HL-60 (cell line): ENCODE measurements at places on chromosomes 4 and X.
A peak's percentile ranks its signal among the peaks of the same experiment; 100 is the strongest.

DNA sequence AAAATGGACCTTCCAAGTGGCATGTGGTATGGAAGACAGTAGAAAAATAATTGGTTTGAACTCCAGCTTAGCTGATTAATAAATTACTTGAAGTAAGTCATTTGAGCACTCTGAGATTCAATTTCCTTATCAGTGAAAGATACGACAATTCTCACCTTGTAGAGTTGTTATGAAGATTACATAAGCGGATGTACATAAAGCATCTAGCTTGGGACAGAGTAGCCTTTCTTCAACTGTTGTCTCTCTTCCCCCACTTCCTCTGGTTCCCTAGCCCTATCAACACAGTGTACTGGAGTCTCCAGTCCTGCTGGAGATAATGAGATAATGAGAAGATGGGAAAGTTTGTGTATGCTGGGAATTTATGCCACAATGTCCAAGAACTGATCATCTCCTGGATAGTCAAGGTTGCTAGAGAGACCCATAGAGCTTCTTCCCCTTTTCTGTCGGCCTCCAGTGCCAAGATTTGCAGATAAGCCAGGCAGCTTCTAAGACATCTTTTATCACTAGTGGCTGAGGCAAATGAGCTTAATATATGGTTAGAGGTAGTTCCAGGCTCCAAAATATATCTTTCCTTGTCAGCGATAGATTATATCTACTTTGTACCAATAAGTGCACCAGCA lies 33.9 kb downstream of the VSIG4 start:
- DNase-seq, result no peak

DNA sequence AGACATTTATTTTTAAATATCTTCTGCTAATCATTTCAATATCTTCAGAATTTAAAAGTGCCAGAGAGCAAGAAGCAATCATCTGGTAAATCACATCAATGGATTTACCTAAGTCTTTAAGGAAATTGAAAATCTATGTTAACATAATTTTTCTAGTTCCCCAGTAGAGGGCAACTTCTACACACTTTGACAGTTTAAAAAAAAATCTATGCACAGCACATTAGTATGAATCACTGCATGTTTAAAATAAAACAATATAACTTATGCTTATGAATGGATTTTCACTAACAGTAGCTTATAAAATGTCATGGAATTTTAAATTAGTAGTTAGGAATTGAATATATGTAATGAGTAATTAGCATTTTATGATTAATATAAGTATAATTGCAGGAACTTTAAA lies 126.5 kb downstream of the REELD1 start:
- no peak for DNase-seq

DNA sequence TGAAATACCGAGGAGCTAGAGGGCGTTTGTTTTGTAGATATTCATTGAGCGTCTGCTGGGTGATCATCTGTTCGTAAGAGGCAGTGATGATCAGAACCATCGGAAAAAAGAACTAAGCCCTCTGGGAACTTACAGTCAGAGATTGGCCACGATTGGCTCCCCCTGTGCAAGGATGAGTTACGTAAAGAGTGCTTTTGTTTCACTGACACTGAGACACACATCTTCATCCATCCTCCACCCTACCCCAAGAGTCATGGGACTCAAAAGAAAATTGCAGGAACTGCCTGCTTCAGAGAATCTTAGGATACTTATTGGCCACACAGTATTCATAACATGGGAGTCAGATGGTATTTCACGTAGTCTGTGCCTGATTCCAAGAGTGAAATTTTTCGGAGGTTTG lies 62.1 kb downstream of the GEMIN8 start:
- DNase-seq, result no peak

- DNase-seq, result no peak
Measured at GRCh38 chrX:119694601-119695534, 1.9 kb upstream of the SEPTIN6 start.

GRCh38 chrX:101415180-101416145 lies 7.4 kb downstream of the HNRNPH2 start:
- no peak for DNase-seq

GRCh38 chr4:53444954-53445353 lies 67.5 kb downstream of the FIP1L1 start:
- no peak for DNase-seq

DNA sequence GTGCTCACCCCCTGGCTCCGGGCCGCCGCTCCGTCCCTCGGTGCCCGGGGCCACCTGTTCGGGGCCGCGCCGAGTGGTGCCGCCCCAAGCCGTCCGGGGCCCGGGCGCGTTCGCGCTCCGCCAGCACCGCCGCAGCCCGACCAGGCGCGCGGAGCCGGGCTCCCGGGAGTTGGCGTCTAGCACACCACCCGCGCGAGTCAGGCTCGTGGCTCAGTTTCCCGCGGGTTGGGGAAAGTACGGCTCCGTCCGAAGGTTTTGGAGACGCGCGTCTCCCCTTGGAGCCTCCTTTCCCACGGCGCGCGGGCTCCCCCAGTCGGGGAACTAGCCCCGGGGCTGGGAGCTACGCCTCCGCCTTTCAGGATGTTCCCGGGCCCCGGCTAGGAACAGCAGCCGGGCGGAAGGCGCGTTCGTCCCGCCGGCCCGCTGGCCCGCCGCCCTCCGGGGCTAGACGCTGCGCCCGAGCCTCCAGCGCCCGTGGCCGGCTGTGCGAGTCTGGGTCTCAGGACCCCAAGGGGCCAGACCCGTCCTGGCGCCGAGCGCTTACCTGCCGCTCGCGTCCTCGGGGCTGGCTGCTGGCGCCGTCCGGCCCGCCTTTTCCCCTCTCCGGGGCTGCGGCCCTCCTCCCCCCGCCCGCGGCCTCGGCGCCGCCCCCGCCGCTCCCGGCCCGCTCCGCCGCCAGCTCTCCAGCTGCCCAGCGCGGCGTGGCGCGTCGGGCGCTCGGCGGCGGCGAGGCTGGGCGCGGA lies at the start of gene ADGRG2:
Gene ADGRG2 (minus strand): TSS at position 571 of the 743 bp plus-strand sequence. CDS start 53,634 bp downstream, outside the sequence.
- no peak for DNase-seq

DNA sequence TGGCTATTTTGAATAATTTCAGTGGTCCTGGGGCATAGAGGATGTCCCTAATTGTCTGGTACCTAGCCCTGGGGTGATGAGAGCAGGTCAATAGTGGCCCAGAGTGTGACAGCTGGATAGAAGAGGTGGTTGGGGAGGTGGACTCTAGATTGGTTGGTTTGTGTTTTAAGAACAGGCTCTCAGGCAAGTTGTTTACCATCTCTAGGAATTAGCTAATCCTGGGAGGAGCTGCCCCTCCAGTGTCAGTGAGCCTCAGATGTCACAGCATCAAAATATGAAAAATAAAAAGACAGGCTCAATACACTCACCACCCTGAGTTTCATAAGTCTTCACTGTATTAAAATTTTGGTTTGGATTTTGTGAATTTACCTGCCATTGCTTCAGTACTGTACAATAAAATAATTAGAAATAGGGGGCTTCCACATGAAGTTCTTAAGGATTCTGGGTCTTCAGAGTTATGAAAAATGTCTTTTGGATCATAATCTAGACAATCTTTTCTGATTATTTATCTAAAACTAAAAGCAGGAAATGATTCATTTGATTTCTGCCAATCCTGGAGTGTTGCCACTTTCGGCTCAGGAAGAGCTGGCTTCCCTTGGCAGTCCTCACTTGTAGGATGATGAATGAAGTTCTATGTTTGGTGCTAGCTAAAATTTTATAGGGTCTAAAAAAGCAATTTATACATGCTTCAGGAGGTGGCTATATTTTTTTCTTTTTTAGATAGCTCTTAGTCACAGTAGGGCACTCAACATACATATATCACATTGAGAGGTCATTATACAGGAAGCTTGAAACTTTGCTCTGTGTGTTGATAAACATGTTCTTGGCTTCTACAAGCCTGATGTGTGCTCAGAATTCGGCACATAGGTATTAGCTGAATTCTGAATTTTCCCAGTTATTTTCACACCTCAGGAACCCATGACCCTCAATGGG lies 395.1 kb downstream of the RAB28 start:
- DNase-seq, result no peak

DNA sequence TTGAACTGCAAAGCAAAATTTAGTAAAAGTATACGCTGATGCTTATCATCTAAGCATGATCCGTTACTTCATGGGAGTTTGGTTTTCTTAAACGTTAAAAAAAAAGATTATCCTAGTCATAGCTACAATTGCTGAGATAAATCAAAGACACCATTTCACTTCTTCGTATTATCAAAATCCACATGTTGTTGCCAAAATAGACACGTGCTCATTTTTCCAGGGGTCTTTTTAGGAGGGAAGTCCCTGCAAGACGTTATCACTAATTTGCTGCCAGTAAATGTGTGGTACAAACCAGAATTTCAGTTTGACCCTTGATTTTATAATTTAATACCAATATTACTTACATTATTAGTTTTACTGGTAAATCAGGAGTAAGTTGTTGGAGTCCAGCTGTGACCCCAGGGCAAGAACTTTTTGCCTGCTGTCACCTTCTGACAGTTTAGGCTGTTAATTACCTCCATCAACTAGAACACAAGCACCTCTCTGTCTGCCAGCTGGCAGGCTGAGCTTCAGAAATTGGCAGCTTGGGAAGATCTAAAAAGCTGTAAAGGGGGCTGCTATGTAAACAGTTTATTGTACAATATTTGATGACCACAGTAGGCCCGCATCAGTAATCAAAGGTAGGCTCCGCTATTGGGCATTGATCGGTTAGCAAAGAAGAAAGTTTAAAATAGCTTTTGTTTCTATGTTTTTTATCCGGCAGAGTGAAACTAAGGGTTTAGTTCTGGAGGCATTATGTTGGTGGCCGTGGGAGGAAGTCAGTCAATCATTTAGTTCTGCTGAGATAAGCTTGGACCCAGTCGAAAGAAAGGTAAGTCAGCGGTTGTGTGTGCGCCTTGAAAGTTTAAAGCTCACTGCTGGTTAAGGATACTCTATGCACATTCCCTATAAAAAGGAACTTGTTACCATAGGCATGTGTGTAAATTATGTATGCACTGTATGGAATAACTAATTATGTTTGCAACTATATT lies 196.4 kb downstream of the FBXO8 start:
- no peak for DNase-seq

DNA sequence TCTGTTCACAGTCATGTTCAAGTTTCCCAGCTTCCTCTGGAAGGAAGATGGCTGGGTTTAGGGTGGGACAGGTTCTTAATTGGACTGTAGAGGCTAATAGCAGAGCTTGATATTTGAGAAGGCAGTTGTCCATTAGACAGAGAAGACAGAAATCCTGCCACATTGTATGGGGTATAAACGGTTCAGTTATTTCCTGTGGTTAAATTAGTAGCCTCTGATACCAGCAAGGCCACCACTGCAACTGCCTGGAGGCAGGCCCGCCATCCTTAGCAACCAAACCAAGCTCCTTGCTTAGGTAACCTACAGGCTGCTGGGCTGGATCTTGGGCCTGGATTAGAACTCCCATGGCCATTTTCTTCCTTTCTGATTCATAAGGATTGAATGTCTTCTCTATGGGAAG lies 1367.0 kb downstream of the PCDH7 start:
- no peak for DNase-seq

- DNase-seq, result peak; percentile 62
Measured at GRCh38 chr4:105145156-105145902, 1.3 kb upstream of the TET2 start.

- DNase-seq, result no peak
Measured at GRCh38 chrX:150293311-150294013, 69.7 kb upstream of the MAMLD1 start.

- DNase-seq, result no peak
Measured at GRCh38 chrX:134926864-134927263, 63.9 kb upstream of the SMIM10 start.

- no peak for DNase-seq
Measured at GRCh38 chrX:28639451-28639850, 52.2 kb downstream of the IL1RAPL1 start.

DNA sequence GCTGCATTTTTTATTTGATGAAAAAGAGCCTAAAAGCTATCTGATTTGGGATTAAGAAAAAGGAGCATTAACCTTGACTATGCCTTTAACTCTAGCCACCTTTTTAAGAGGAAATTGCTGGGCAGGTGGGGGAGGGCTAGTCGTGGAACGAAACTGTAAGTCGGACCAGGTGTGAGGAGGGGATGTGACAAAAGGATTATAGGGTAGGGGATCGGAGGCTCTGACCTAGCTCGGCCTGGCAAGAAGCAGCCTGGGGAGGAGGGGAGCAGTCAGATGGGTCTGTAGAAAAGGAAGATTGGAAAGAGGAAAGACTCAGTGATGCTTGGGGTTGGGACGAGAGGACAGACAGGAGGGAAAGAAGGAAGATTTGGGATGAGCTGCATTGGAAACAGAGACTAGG lies 21.1 kb upstream of the SPCS3 start:
- DNase-seq, result no peak

DNA sequence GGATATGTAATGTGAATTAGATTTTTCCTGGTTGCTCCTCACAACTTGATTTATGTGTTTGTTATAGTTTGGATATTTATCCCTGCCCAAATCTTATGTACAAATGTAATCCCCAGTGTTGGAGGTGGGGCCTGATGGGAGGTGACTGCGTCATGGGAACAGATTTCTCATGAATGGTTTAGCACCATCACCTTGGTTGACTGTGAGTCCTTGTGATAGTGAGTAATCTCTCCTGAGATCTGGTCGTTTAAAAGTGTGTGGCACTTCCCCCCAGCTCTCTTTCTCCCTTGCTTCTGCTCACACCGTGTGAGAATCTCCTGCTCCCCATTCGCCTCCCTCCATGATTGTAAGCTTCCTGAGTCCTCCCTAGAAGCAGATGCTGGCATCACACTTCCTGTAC lies 2.2 kb downstream of the MID2 start:
- no peak for DNase-seq

DNA sequence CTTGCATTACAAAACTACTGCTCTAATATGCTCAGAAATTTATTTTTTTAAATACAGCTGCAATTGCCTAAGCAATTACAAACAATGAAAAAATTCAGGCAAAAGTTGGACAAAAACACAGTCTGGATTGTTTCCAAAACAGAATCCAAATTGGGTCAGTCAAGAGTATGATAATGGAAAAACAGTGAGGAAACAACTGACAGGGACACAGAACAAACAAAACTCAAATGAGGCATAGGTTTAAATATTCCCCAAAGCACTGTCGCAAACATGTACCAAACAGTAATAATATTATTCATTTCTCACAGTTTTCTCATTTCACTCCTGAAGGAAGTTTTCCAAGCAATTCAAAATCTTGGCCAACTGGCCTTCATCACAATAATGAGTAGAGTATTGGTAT lies 386.6 kb downstream of the CENPC start:
- DNase-seq, result no peak

- DNase-seq, result no peak
Measured at GRCh38 chrX:133598601-133599335, 183.5 kb upstream of the GPC4 start.

DNA sequence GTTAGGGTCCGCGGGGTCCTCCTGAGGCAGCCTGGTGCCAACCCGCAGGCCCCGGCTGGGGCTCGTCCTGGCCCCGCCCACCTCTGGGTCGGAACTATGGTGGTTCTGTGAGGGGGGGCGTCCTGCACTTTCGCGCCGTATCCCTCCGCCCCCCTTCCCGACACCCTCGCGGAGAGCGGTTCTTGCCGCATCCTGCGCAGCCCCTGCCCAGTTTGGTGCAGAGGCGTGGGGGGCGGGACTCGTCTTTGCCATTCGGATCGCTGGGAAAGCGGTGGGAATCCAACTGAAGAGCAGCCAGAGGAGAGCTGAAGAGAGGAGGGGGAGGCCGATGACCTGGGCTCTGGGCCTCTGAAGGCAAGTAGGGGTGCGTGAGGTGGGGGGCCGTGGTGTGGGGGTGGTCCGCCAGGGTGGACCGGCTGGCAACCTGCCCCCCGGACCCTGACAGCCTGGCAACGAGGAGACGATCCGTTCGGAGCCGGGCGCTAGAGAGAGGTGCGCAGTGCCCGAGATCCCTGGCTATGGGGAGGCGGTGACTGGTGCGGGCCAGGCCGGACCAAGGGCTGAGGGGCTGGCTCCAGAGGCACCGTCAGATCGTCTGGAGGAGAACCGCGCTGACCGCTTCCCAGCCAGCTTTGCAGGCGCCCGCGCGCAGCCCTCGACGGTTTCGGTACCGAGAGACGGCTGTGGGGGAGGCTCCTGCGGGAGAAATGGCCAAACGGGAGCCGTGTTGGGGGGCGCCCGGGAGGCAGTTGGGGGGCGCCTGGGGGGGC lies at the start of gene GPRASP1:
Gene GPRASP1 (plus strand): TSS at position 242 of the 770 bp plus-strand sequence. CDS start 2,431 bp downstream, outside the sequence.
- no peak for DNase-seq
